GM13976 (cell line): ENCODE measurements at places on chromosomes 7 and 10.

DNA sequence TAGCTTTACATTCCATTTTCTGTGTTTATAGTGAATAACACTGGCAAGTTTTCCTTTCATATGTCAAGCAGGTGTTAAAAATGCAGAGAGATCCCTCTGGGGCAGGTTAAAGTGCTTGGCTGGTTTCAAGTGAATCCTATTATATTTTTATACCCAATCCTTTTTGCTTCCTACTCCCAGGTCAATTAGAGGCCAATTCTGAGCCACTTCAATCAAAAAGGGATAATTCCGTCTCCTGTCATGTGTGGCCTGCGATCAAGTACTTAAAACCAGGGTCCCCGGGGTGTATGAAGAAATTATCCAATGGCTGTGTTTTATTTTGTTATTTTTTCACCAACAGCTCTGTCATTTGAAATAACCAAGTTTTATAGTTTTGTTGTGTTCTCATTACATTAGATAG lies 313.2 kb downstream of the PRPF18 start:
- no peak for DNase-seq

DNA sequence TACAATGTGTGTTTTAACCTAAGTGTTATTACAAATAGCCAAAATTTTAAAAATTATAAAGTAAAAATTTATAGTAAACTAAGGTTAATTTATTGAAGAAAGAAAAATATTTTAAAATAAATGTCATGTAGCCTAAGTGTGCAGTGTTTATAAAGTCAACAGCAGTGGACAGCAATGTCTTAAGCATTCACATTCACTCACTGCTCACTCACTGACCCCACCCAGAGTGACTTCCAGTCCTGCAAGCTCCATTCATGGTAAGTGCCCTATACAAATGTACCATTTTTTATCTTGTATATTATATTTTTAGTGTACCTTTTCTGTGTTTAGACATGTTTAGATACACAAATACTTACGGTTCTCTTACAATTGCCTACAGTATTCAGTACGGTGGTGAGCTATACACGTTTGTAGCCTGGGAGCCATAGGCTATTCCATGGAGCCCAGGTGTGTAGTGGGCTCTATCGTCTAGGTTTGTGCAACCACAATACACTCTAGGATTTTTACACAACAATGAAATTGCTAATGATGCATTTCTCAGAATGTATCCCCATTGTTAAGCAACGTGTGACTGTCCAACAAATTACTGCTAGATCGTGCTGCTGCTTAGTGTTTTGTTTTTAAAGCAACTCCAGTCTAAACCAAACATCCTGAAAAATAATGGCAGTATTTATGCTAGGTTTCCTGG lies 108.9 kb upstream of the NAMPT start:
- DNase-seq, result no peak

DNA sequence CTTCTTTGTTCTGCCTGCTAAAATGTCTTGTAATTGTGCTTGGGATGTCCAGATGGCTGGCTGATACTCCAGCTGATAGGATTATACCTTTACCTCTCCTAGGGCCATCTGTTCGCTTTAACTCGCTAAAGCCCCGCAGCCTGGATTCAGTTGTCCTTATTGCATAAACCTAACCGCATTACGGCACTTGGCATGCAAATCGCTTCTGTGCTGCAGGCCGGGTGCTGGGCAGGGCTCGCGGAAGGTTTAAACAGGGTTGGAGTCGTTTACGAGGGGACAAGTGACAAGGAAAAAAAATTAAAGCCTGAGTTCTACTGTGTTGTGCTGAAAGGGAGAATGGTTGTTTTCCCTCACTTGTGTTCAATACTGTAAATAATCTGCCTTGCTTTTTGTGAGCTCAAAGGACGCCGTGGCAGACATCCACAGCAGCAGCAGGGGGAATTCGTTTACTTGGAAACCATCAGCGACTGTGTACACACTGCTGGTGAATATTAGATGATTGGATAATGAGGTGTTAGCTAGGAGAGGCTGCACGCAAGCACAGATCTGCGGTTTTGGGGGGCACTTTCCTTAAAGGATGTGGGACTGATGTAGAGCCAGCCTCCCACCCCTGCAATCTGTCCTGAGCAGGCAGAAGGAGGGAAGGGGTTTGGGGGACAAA lies 93.0 kb downstream of the EBF3 start:
- no peak for DNase-seq

DNA sequence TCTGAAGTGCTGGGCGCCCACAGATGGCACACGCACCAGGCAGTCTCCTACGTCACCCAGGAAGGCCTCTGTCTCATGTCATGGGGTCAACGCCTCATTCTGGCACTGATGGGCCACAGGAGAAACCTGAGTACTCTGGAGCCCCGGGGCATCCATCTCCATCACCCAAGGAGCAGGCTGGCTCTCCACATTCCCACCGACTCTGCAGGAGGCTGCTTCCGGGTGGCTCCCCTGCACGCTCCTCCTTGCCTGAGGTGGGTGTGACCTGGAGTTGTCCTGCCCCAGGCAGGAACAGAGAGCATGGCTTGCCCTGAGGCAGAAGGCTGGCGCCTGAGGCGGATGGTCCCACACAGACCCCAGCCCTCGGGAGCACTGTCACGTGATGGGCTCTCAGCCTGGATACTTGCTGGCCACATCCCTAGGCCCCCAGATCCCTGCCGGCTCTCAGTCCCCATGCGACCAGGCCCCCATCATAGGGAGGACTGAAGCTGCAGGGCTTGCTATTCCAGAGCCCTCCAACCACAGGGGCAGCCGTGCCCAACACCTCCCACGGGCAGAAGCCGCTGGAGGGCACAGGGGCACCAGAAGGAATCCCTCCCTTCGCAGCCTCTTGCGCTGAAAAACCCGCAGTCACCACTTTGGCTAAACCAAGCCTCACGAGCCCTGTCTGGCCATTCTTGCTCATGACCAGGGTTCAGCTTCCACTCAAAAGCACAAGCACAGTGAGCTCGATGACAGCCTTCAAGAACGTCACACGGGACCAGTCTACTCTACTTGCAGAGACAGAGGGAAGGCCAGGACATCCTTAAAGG lies 80.7 kb downstream of the MAD1L1 start:
- DNase-seq, result no peak
